Activated CD4-positive, CD25-positive, alpha-beta regulatory T cell treated with anti-CD3 and anti-CD28 coated beads, Interleukin-2, amount 50 U/mL, for 24 hours (primary cell): ENCODE measurements at places on chromosomes 3 and 15.

DNA sequence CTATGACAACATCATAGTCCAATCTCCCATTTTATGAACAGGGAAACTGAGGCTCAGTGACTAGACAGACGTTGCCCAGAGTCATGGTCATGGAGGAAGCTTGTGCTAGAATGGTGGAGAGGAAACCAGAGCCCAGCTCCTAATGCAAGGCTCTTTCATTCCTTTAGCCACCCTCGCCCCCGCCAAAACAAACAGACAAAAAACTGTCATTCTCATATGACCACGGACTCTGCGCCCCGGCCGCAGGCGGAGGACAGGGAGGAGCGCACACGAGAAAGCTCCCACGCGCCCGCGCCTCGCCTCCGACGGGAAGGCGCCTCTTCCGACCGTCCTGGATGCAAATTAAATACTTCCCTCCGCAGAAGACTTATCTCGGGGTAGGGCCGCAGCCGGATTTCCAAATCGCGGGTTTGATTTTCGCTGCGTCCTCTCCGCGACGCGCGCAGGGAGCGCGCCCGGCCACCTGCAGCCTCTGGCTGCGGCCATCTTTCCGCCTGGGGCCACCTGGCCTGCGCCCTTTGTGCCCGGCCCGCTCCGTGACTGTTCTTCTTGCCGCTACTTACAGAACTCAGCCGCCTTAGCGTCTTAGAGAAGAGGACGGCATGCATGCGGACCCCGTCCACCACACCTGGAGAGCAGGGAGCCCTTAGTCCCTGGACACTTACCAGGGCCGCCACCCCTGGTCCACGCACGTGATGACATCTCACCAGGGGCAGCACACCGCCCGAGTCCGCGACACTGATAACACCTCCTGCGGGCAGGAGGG lies 670 bp upstream of the ATP13A3 start:
- no peak for ATAC-seq

- no peak for ATAC-seq
Measured at GRCh38 chr3:146554151-146554760, 9.8 kb upstream of the PLSCR1 start.

DNA sequence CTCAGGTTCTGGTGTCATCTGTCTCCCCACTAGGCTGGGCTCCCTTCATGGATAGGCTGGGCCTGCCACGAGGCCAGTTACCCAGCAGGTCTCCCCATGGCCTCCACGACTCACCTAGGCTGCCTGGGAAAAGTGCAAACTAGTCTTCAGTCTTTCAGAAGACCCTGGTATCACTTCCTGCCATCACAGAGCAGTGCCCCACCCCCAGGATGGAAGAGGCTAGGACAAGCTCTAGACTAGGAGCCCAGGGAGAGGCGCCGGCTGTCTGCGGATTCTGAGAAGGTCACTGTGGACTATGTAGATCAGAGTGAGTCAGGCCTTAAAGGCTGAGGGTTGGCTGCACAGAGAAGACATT lies 63.7 kb downstream of the CORO2B start:
- ATAC-seq, result no peak

DNA sequence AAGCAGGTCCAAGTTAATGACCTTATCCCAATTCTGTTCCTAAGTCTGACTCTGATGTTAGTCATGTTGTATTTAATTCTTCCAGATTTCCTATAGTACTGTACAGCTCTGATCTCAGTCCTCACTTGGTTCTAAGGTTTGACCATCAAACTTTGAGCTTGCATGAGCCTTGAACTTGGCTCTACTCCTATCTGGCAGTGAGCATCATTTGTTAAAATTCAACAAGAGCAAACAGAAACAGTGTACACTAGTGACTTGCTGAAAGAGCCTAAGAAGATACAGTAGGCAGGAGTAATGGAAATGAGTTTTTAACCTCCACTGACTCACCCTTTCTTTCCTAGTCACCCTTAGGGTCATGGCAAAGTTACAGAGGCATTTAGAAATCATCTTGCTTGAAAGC lies 451.1 kb upstream of the TPRG1 start:
- ATAC-seq, result peak; percentile 60

- ATAC-seq, result peak; percentile 90
Measured at GRCh38 chr3:49673715-49674496, at the start of gene APEH. Gene APEH, plus strand, starts transcription at chr3:49674351. Its CDS starts 51 bp downstream, at chr3:49674402.

DNA sequence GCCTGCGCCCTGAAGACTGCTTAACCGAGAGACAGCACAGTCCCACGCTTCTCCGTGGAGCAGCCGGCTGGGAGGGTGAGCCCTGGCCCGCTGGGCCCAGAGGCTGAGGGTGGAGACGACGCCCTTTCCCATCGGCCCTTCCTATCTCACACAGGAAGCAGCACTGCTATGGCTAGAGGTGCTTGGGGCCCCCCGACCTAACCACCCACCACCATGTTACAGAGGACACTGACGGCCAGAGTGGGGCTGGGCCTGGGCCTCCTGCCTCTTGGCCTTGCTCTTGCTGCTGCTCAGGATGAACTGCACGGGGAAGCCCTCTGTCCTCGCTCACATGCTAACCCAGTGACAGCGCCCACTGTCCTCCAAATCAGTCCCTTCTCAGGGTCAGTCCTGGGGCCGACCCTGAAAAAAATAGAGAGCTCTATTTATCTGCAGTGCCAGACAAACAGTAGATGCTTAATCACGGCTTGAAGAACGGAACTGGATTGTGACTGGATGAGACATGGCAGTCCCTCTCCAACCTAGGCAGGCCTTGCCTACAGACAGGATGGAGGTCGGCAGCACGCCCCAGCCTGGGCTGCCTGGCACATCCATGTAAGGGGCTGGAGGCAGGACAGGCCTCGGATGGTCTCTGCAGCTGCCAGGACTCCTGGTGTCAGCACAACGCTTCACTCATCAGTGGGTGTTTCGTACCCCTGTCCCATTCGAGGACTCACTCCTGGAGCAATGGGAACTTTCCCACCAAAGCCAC lies 14.2 kb downstream of the TMEM44 start:
- ATAC-seq, result no peak

GRCh38 chr3:194395212-194395611 lies 3.9 kb downstream of the GP5 start:
- no peak for ATAC-seq

GRCh38 chr15:88376574-88377174 lies 90.5 kb downstream of the MRPL46 start:
- ATAC-seq, result no peak

DNA sequence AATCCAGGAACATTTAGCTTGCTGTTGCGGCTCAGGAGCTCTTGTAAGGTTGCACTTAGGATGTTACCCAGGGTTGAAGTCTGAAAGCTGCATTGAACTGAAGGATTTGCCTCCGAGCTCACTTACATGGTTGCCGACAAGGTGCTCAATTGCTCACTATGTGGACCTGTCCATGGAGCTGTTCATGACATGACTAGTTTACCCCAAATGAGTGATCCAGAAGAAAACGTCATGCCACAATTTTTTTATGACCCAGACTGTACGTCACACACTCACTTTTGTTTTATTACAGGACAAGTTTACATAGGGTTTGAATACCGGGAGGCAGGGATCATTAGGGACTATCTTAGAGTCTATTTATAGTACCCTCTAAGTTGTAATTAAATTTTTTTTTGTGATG lies 21.0 kb upstream of the CLDN11 start:
- no peak for ATAC-seq

DNA sequence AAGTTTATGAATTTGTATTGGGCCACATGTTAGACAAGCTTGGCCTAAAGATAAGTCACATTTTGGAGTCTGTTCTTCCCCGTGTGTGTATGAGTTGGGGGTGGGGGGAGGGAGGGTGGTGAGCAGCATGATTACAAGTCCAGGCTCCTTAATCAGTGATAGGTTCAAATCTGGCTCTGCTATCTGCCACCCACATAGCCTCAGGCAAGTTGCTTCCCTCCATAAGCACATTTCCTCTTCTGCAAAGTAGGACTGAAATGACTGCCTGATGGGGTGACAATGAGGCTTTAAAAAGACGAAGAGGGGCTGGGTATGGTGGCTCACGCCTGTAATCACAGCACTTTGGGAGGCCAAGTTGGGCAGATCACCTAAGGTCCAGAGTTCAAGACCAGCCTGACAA lies 1.1 kb upstream of the SPATA12 start:
- no peak for ATAC-seq

DNA sequence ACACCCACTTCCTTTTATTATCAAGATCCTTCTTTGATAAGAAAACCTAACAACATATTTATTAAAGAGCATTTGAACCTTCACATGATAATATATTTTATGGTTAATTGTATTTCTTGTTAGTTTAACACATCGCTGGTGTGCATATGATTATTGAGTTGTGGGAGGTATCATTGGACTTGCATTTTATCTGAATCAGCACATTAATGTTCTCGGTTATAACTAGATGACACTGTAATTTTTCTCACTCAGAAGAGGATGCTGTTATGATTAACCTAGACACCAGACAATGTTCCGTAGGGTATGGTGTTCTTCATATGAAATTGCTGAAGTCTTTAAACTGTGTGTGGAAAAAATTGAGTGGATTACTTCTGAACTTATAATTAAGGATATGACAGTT lies 1188.3 kb upstream of the EPHA6 start:
- ATAC-seq, result no peak

DNA sequence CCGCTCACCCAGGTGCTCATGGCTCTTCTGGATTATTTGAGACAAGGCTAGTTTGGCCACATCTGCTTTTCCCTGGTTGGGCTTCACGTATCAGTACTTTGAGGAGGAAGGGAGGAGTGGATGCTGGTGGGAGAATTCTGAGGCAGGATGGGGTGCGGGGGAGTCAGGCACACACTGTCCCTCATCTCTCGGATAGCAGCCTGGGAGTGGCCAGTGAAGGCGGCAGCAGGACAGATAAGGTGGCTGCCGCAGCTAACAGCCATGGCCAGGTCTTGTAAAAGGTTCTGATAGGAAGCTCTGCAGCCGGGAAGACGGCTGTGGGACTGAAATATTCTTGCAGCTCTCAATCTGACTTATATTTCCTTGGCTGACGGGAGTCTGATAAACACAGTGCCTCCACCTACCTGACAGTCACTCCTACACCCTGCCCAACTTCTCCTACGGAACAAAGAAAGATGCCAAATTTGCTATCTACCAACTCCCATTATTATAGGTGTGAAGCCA lies 87.3 kb downstream of the MESD start:
- ATAC-seq, result no peak
